Right atrium auricular region (tissue), 2 donors: ENCODE measurements at places on chromosomes 11 and 22.

- peak; percentile 52 for DNase-seq
Observed at GRCh38 chr22:29257751-29258181, 10.0 kb downstream of the RHBDD3 start.

DNA sequence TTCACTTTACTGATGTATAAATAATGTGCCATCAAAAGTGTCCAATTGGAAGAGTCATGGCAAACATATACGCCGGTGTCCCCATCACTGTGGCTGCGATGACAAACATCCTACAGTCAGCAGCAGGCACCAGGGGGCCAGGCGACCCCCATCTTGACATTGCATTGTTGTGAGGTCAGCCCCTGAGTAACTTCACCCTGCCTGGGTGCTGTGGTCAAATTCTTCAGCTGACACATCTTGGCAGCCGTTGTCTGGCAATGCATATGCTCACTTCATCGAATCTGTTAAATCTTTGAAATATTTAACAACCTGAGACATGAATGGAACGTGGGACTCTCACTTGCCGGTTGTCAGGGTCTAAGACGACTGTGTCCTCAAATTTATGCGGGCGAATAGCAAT lies 430.9 kb downstream of the BRD1 start:
- peak; percentile 32 for DNase-seq

DNA sequence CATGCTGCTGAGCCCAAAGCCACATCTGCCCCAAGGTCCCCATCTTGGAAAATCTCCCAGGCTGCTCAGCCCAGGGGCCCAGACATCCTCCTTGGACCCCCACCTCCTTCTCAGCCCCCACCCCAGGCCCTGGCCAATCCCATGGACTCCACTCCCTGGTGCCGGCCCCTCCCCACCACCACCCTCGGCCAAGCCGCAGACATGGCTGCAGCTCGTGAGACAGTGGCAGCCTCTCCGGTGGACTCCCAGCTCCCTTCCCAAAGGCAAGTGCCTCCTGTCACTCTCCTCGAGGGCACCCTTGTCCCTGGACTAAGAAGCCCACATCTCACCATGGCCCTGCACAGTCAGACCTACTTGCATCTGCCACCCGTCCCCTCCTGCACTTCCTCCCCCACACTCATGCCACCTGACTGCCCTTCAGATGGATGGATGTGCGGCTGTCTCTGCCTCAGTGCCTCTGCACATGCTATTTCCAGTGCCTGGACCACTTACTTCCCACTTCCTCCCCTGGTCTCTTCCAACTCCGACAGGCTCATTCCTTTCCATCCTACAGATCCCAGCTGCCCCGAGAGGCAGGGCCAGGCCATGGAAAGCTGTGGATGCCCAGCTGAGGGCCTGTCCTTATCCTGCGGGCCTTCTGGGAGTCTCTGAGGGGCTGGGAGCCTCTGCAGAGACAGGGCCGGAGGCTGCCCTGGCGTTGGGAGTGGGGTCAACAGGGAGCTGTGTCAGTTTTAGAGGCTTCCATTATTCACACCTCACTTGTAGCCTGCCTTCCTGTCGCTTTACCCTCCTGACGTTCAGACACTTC lies 25.5 kb upstream of the RFPL3 start:
- peak; percentile 36 for DNase-seq

- DNase-seq, result no peak
Observed at GRCh38 chr11:47391711-47392432, 13.5 kb upstream of the SPI1 start.

GRCh38 chr11:84522331-84522730 lies 1104.8 kb downstream of the DLG2 start:
- DNase-seq, result no peak

GRCh38 chr22:40578171-40578570 lies 58.3 kb downstream of the MRTFA start:
- no peak for DNase-seq
